Stimulated activated CD8-positive, alpha-beta memory T cell treated with anti-CD3 and anti-CD28 coated beads, Interleukin-7, amount 100 ng/mL, for 24 hours (primary cell): ENCODE measurements at places on chromosomes 13 and 19.

- DNase-seq, result no peak
Observed at GRCh38 chr19:15989889-15990288, 41.1 kb downstream of the OR10H4 start.

DNA sequence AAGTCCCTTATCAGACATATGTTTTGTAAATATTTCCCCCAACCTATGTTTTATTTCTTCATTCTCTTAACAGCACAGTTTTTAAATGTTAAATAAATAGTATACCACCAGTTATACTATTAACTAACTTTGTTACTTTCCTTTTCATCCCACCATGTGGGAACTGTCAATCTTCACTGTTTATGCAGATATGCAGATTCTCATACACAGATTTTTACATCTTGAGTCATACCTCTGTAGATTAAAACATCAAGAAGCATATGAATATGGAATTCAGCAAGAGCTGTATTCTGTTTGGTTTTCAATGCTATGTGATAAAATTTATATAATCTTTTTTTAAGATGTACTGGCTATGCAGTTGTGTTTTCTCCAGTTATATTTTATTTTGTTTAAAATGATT lies 566.3 kb downstream of the LIG4 start:
- DNase-seq, result no peak

GRCh38 chr13:38730332-38730731 lies 43.5 kb downstream of the FREM2 start:
- DNase-seq, result no peak

- no peak for DNase-seq
Observed at GRCh38 chr13:35512271-35512920, 35.9 kb upstream of the MAB21L1 start.

DNA sequence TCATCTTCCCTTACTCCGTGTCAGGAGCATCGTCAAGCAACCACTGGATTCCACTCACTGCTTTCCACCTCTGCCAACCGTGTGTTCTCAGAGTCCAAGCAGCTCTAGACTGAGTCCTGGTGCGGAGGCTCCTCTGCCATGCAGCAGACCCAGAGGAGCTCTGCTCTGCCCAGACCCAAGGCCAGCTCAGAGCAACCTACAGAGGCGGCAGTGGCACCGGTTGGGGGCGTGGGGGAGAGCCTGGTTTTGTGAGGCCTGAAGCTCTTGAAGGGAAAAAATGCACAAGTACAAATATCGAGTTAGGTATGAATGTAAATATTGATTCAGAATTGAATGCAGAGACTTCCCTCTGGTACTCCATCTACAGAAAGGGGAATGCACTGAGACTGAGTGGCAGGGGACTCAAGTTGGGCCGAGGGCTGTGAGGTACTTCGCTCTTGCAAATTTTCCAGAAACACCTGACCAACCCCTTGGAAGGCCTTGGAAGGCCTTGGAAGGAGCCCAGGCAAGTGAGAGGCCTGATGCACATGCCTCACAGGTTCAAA lies 46.7 kb downstream of the GJA3 start:
- no peak for DNase-seq

DNA sequence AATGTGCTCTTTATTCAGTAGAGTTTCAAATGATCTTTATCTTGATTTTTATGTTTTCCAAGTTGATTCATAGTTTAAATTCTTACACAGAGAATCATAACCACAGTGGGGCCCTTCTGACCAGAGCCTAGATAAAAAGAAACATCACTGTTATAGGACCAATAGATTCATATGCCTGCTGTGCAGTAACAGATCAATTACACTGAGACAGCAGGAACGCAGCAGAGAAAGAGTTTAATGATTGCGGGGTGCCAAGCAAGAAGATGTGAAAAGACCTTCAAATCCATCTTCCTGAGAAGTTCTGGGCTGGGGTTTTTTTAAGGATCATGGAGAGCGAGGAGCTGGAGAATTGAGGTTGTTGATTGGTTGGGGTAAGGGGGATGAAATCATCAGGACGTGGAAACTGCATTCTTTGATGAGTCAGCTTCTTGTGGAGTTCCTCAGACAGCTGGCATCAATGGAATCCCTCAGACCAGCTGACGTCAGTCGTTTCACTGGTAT lies 346.6 kb downstream of the TBC1D4 start:
- DNase-seq, result no peak

DNA sequence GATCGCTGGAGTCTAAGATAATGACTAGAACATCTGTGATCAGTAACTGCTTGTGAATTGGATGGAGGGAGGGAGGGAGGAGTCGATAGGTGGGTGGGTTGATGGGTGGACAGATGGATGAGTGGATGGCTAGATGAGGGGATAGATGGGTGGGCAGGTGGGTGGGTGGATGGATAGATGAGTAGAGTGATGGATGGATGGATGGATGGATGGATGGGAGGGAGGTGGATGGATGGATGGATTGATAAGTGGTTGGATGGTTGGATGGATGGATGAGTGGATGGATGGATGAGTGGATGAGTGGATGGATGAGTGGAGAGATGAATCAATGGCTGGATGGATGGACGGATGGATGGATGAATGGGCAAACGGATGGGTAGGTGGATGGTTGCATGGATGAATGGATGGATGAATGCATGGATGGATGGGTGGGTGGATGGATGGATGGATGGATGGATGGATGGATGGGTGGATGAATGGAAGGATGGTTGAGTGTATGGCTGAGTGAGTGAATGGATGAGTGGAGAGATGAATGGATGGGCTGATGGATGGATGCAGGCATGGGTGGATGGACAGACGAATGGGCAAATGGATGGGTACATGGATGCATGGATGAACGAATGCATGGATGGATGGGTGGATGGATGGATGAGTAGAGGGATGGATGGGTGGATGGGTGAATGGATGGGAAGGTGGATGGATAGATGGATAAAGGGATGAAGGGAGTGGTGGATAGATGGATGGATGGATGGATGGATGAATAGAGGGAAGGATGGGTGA lies 44.0 kb upstream of the NFIC start:
- DNase-seq, result no peak

- DNase-seq, result no peak
Observed at GRCh38 chr13:30052120-30052519, 201.7 kb upstream of the UBL3 start.

DNA sequence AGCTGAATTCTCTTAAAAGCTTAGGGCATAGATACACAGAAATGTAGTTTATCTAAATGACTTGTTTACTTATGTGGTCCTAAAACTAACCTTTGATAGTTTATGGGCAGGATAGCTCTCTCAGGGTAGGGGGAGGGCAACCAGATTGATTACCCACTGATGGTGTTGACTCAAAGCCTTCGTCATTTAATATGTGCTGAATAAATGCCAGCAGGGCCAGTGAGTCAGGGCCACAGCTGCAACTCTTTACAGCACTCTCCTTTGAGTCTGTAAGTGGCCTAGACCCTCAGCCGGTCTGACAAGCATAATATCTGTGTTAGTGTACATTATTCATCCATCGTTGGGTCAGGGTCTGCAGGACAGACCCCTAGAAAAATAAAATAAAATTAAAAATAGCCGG lies 128.5 kb downstream of the ZNF675 start:
- DNase-seq, result no peak

DNA sequence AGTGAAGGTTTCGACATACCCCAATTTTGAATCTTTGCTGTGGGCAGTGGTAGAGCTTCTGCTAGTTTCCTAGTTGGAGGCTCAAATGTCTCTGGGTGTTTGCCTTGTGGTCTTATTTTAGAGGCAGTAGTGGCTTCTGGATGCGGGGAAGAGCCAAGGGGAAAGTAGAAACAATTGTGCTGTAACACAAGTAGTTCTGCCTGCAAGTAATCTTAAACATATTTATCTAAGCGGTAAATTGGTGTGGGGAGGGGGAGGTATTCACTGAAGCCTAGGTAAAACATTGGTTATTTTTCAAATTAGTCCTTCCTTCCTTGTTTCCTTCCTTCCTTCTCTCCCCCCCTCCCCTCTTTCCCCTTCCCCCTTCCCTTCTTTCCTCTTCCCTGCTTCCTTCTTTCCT lies at the start of gene PCDH20:
Gene PCDH20, minus strand, starts transcription at position 101 of the 400 bp plus-strand sequence. CDS start 691 bp downstream, outside the sequence.
- DNase-seq, result no peak

DNA sequence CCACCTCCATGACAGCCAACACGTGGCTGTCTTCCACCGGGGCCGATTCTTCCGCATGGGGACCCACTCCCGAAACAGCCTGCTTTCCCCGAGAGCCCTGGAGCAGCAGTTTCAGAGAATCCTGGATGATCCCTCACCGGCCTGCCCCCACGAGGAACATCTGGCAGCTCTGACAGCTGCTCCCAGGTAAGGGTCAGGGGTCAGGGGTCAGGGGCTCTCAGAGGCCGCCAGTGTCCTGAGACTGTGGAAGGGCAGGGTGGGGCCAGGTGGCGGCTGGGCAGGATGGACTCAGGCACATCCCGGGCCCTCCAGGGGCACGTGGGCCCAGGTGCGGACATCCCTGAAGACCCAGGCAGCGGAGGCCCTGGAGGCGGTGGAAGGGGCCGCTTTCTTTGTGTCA lies 15.0 kb downstream of the CPT1C start:
- DNase-seq, result no peak

GRCh38 chr13:106318941-106319411 lies 216.5 kb downstream of the EFNB2 start:
- no peak for DNase-seq

GRCh38 chr13:110828705-110829104 lies 86.2 kb downstream of the ANKRD10 start:
- DNase-seq, result no peak

- no peak for DNase-seq
Observed at GRCh38 chr13:45242070-45242469, 41.2 kb upstream of the KCTD4 start.

DNA sequence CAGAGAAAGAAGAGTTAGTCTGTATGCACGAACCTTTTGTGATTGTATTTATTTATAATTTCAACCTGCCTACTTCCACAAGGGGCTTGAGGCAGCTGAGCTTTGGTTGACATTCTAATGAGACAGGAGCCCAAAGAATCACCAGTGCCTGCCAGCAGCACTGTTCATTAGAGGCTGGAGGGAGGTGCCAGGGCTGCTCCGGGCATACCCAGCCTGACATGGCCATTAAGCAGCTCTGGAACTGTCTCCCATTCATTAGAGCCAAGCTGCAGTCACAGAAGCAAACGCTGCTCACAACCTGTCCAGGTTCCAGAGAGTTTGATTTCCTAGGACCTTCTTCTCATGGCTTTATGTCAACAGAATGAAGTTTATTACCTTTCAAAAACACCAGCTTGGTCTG lies 425.5 kb downstream of the RFC3 start:
- DNase-seq, result no peak

DNA sequence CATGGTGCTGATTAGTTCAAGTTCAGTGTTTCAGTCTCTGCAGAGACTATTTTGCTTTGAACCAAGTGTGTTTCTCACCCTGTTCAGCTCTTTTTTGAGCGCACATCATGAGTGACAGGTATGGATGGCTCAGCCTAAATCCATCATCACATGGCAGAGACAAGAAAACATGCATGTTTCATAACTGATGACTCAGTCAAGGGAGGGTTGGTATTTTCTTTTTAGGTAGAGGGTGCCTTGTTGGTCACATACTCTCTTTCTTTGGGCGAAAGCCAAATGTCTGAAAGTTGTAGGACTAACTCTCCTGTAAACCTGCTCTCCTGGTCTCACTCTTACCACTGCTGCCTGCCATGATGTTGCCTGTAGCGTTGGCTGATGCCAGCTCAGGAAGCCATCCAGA lies 48.1 kb upstream of the RAP2A start:
- no peak for DNase-seq

DNA sequence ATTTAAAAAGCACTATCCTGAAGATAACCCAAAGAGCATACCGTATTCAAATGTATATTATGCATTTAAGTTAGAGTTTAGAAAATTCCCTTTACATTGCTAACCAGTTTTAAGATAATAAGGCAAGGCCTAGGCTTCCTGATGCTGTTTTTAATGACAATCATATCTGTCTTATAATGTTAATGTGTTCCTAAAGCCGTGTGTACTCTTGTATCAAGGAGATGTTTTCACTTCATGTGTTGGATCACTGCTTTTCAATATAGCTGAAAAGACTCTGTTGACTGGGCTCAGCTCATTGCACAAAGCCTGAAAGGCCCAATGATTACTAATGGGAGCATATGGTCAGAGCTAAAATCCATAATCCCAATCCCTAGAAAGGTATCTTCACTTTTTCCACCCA lies 81.6 kb downstream of the DACH1 start:
- no peak for DNase-seq

GRCh38 chr13:42112864-42113263 lies 64.4 kb downstream of the DGKH start:
- no peak for DNase-seq

DNA sequence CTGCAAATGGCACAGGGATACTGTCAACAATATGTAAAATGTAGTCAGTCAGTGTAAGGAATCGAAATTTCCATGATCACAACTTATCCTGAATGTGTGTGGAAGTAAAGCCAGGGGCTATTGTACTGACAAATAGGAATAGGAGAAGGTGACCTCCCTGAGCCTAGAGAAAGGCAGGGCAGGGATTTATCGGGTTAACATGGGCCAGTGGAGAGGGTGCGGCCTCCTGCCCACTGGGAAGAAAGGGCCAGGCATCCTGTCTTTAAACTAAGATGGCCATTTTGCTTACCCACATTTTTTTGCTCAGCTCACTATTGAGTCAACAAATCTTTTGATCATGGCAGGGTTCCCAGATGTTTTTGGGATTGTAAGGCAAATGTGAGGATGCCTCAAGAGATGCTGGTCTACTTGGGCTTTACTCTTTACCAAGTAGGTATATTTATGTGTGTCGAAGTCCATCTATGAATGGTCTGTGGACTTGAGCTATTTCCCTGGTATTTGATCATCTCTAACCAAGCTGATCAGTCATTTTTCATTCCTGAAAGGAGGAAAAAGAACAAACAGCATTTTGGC lies 116.6 kb upstream of the RNF113B start:
- no peak for DNase-seq

GRCh38 chr13:95115525-95115924 lies 185.7 kb downstream of the ABCC4 start:
- no peak for DNase-seq
